Activated CD4-positive, alpha-beta T cell treated with anti-CD3 and anti-CD28 coated beads, Interleukin-2, amount 50 U/mL, for 48 hours (primary cell): ENCODE measurements at places on chromosomes 1 and 21.

DNA sequence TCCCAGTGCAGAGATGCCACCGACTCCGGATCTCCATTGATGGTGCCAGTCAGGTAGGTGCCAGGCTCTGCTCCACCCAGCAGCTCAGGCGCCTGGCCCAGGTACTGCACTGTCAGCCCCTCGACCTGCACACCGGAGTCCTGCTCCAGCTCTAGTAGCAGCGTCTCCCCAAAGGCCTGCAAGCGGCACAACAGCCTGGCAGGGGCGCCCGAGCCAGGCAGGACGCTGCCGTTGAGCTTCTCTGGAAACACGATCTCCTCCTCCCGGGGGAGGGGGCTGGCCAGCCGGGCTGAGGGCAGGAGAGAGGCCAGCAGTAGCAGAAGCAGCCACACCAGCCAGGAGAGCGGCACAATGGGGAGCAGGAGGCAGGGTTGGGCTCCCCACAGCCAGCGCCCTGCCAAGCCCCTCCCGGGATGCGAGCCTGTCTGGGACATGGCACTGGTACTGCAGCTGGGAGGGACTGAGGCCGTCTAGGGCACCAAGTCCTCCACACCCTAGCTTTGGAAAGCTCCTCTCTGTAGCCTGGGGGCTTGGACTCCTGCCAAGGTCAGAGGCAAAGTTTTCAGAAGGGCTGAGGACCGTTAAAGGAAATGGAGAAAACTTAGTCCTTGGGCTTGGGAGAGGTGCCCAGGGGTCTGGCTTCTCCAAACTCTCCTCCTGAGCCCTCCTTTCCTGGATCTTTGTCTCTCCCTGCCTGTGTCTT lies 509 bp downstream of the ADAMTS4 start:
- DNase-seq: no peak

DNA sequence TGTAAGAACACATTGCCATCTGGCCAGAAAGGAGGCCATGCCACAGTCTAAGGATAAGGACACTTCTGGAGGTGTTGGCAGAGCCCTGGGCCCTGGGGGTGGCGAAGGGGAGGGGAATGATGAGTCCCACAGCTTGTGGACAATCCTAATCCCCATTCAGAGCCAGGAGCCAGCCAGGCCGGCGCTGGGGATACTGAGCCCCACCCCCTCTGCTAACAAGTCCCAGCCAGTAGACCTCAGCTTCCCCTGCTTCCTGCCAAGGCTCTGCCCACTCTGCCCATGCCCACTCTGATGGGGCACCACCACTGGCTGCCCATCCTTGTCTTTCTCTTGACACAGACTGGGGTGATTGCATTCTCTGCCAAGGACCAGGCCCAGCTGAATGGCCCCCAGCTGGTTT lies 71.9 kb downstream of the NAV1 start:
- no peak for DNase-seq

- no peak for DNase-seq
These were observed 46.5 kb downstream of the NCF2 start for GRCh38 chr1:183543619-183544204.

DNA sequence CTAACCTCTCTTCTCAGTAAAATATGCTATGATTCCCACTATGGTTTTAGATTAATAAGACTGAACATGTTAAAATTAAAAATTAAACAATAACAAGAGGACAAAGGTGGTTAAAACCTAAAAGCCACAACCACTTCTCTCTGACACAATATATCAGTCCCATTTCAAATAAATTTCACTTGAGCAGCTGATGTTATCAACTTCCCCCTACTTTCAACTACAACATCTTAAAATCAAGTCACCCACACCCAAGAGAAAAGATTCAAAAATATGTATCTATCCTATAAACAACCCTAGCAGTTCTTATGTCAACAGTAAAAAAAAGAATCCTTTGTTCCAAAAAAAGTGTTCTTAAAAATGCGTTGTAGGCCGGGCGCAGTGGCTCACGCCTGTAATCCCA lies 7.5 kb downstream of the PUM1 start:
- DNase-seq: no peak

DNA sequence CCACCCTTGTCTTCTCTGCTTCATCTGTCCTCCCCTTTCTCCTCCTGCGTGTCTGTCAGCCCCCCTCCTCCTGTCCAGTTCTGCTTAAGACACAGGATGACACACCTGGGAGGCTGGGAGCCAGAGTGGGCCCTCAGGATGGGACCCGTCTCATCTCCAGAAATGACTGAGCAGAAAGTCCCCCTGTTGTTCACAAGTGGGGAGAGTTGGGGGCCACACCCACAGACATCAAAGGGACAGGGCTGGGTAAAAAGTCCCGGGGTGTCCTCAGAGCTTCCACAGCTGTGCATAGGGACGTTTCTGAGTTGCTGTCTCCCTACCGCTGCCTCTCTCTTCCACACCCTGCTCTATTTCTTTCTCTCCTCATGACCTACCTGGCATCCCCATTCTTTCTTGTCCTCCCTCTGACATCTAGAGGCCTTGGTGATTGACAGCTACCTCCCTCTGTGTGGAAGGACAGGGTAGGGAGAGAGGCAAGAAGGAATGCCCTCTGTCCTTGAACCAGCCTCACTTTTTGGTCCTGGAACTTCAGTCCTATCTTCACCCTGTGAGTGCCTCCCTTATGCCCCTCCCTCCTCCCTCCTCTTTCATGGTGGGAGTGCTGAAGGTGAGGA lies 19.5 kb upstream of the SH2D2A start:
- DNase-seq: peak; percentile 64
